ENCODE measurements at places on chromosomes 4 and X.

DNA sequence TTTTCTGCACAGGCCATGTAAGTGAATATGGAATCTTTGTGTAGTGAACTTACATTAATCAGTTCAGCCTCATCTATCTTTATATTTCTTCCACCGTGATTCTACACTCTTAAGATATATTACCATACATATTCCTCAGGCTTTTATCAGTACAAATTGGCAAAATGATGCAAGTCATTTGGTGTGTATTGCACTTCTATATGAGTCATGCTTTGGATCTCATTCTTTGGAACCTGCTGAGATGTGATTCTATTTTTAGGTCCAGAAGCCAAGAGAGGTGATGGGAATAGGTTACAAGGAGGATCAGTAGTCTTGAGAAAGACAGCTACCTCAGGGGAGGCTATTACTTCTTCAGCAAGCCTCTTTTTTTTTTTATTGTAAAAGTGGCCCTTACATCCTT is 204.4 kb downstream of the ZNF330 start:
- no peak for DNase-seq

GRCh38 chr4:123167931-123168330 is 228.7 kb upstream of the SPRY1 start:
- no peak for DNase-seq

GRCh38 chr4:47194036-47194737 is 162.8 kb downstream of the GABRB1 start:
- DNase-seq: no peak

GRCh38 chrX:47360423-47361179 is 9.8 kb upstream of the ZNF157 start:
- no peak for DNase-seq

DNA sequence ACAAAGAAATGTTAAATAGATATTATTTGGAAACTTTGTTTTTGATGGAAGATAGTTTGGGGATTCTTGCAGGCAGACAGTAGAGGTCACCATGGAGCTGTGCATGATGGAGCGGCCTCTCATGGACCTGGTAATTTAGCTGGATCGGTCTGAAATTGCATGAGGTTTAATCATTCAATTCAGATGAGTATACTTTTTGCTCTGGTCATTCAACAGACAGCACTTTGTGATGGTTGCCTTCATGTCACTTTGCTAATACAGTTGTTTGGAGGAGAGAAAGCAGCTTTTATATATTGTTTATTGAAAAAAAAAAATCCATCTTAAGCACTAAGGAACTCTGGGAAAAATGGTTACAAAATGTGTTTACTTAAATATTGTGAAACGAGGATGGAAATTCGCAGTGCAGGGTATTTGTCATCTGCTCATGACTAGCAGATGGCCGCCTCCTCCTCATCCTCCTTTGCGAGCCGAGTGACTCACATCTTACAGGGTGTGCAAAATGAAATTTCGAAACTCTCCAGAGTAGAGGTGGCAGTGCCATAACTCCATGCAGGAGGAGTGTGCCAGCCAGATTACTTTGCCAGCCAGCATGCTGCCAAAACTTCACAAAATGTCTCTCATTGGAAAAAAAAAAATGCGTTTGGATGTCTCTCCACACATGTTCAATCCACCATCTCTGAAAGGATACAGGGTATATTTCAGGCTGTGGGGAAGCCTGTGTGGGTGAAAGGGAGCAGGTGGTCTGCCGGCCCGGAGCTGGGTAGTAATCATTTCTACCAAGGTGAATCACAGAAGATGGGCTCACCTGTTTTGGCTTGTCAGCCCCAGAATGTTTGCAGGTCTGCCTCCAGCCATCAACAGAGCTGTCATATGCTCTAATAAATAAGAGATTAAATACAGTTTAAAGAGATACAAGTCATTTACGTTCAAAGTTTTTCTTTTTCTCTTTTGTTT is 314.9 kb upstream of the DIPK2B start:
- DNase-seq: no peak

DNA sequence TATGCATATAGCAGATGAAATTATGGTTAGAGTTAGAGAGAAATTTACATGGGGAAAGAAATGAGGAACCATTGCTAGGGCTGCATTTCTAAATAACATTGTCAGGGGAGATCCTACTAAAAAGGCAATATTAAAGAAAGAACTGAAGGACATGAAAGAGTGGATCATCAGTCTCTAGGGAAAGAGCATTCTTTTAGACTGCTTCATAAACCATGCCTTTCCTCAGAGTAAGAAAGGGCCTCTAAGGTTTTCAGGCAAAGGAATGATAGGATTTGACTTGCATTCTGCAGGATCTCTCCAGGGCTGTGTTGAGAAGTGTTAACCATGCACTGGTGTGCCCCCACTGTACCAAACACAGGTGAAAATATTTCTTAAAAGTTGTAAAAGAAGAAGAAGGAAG is 385.4 kb upstream of the MAD2L1 start:
- DNase-seq: no peak

GRCh38 chr4:21410372-21410771 is 538.2 kb downstream of the KCNIP4 start:
- no peak for DNase-seq

GRCh38 chr4:72893354-72894066 is 176.0 kb downstream of the COX18 start:
- no peak for DNase-seq

GRCh38 chrX:110086162-110086915 is 83.4 kb downstream of the TMEM164 start:
- no peak for DNase-seq

DNA sequence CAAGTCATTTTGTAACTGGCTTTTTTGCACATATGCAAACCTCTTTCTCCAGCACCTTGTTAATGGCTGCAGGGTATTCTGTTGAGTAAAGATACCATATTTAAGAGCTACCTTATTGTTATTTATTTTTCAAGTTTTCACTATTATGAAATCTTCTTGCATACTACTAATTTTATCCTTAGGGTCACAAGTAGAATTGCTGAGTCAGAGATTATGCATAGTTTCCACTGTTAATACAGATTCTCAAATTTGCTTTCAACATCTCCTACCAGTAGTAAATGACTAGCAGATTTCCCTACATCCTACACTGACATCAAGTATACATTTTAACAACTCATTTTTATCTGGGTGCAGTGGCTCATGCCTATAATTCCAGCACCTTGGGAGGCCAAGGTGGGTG is 112.6 kb downstream of the RELL1 start:
- DNase-seq: no peak

DNA sequence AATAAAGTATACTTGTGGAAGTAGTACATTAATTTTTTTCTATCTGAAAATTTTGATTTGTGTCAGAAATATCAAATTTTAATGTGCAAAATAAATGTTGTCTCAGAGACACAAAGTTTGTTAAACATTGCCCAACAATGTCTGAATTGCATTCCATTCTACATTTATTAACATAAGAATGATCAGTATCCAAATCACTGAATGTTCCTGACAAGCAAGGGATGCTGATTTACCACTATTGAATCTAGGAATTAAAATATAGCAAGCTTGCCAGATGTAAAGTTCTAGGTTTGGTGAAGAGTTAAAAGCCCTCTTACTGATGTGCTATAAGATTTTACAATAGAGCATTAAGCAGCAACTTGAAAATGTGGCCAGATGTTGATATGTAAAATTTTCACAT is 489.2 kb upstream of the CTSO start:
- no peak for DNase-seq

GRCh38 chrX:84340968-84341367 is 153.0 kb upstream of the RPS6KA6 start:
- DNase-seq: no peak

DNA sequence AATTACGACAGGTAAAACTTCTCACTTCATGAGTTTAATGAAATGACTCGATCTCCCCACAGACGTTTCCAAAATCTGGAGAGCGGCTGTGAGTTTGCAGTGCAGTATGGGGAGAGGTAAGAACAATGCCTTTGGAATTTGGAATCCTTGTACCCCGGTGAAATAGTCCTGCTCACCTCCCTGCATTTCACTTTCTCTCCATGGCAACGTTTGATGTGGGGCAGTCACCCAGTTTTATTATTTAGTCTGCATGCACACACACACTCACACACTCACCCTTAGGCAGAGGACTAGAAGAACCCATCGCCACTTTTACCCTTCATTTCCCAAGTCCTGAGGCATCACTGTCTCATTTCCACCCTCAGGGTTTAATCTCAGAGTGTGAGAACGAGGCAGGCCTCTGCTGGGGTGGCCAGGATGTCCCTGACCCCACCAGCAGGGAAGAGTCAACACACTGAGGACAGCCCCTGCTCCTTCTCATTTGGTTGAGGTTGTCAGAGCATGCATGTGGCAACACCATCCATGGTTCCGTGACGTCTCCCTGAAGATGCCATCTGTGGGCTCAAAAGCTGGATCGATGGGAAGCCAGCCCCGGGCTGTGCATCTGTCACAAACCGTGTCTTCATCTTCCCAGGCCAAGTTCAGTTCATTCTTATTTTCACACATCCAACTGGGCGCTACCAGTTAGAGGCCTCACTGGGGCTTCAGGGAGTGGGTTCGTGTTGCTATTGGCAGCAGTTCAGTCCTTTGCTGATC is 119.8 kb upstream of the TRIM2 start:
- DNase-seq: no peak

- no peak for DNase-seq
Observed at GRCh38 chr4:124529131-124529530, 183.4 kb downstream of the ANKRD50 start.

- DNase-seq: no peak
Observed at GRCh38 chr4:76568262-76568661, 133.2 kb downstream of the SHROOM3 start.

GRCh38 chr4:3193531-3194203 is 55.3 kb upstream of the MSANTD1 start:
- no peak for DNase-seq

GRCh38 chrX:10582945-10583344 is 37.4 kb downstream of the MID1 start:
- DNase-seq: no peak

DNA sequence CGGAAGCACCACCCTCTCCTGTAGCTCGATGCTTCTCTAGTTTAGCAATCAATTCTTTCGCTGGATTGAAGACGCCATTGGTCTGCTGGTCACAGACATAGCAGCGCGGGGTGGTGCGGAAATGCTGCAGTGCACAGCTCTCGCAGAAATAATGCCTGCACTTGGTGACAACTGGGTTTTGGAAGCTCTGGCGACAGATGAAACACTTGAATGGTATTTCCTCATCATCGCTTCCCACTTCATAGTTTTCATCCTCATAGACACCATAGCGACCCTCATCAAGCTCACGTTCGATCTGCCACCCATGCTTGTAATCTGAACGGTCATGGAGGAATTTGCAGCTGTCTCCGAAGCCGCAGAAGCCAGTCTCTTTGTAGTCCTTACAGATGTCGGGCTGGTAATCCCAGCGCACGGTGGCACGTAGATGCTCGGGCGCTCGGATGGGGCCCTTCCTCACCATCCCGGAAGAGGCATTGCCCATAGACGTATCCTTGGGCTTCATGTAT is 854 bp downstream of the RNF113A start:
- DNase-seq: no peak

- no peak for DNase-seq
Observed at GRCh38 chrX:11398139-11398538, 104.9 kb downstream of the AMELX start.

GRCh38 chr4:73139991-73140390 is 70.5 kb upstream of the COX18 start:
- DNase-seq: no peak

DNA sequence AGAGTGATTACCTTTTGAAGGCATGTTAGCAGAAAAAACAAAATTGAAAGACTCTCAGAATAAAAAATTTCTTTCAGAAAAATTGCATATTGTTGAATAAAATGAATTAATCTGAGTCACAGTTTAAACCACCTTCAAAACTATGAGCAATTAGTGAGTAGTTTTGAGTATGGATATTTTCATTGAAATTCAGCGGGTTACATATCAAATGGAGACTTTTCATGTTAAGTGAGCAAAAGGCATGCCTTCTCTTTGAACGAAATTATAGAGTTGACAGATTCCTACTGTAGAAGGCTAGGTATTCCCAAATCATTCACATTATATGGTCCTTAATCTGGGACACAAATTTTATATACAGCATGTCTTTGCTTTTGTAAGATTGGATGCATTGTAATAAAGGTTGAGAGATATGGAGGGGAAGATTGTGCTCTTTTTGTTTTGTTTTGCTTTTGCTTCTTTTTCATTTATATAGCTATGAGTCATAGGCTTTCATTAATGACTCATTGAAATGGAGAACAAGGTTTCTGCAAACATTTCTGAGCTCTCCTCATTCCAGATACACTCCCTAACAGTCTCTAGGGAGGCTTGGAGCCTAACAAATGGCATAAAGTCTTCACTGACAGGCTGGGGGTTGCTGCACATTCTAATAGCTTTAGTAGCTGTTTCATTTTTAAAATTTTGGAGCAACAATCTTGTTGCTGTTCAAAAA is 21.6 kb downstream of the PCDH18 start:
- DNase-seq: no peak

DNA sequence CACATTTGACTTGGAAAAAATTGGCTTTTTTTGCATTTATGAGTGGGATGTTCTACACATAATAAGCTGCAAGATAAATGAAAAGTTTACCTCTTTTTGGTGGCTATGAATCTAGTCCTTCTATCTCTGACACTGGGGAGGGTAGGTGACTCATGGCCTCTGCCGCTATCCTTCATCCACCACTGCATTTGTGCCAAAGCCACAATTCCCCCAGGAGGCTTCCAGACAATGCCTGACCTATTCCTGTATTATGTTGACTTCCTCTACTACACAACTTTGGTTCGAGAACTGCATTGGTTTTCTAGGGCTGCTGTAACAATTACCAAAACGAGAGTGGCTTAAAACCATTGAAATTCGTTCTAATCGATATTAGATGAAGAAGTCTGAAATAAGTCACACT is 245.6 kb downstream of the TRAM1L1 start:
- no peak for DNase-seq
